Heart left ventricle (tissue), 16 donors: ENCODE measurements at places on chromosomes 5 and 9. TPM values are rescaled to one million over a fixed set of nuclear protein-coding genes. Genes with fewer than 3 reads are reported as not detected.

DNA sequence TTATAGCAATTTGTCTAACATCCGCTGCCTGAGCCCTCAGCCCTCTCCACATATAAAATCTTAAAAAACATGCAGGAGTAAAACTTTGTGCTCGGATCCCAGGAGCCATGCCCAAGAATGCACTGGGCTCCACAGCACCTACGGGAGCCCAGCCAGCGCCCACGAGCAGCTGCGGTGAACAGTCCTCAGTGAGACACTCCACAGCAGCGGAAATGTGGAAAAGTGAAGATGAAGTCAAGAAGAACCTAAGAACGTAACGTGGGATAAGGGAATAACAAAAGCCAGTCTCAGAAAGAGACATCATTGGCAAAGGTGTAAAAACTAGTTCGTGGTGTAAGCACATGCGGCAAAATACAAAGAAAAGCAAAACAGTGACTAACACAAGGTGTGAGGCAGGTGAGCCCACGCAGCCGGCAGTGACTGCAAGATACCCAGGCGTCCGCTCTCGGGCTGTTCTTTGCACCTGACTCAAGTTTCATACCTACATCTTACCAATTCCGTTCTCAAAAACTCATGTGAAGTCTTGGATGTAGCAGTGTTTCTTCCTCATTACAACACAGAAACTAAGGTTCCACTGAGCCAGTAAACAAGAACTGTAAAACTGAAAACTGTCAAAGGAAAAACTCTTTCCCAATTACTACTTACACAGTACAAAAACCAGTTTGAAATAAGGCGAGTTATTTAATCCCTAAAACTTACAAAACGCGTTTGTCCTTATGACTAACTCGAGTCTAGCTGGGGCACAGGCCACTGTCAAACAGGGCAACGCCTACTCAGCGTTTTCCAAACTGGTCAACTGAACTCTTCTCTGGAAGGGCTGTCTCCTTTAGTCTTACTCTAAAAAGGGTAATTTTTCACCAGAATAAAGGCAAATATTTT, 1.7 kb downstream of the CAMSAP1 start:
- no peak for DNase-seq
- peaks cover 36% of the 10 kb centered on the region for H3K4me1 ChIP-seq
- H3K27ac ChIP-seq, result peak overlapping the region; percentile 4
- no peaks in the 10 kb centered on the region for H3K27me3 ChIP-seq

DNA sequence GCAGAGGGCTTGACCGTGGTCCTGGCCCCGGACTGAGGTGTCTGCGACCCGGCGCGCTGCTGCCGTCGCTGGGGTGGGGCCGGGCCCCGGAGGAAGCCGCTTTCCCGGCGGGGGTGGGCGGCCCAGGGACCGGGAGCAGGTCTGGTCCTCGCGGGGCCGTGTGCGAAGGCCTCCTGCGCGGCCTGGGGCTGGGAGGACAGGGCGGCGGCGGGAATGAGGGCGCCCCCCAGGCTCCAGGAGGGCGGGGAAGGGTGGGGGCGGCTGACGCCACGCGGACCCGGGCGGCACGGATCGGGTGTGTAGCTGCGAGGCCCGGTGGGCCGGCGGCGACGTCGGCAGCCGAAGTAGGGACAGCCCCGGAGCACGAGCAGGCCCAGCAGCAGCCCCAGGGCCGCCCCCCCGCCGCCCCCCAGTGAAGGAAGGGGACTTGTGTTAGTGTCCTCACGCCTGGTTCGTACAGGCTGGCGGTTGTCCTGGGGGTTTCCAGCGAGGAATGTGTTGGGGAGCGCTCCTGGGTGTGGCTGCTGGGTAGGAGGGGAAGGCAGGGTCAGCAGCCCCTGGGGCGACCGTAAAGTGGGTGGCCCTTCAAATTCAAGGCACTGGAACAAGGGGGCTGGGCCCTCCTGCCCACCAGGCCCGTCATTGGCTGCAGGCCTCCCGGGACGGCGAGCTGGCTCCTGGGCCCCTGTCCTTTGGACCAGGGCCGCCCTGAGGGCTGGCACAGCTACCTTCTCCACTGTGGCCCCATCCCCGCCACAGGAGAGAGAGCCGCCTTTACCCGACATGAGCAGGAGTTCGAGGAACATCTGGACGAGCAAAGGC, 597 bp upstream of the TMEM250 start:
- no peaks in the 10 kb centered on the region for H3K27me3 ChIP-seq
- peaks cover 22% of the 10 kb centered on the region for H3K4me1 ChIP-seq
- H3K27ac ChIP-seq, result peak overlapping the region; percentile 92
- DNase-seq, result no peak
- peaks cover 17% of the 10 kb centered on the region for H3K36me3 ChIP-seq

DNA sequence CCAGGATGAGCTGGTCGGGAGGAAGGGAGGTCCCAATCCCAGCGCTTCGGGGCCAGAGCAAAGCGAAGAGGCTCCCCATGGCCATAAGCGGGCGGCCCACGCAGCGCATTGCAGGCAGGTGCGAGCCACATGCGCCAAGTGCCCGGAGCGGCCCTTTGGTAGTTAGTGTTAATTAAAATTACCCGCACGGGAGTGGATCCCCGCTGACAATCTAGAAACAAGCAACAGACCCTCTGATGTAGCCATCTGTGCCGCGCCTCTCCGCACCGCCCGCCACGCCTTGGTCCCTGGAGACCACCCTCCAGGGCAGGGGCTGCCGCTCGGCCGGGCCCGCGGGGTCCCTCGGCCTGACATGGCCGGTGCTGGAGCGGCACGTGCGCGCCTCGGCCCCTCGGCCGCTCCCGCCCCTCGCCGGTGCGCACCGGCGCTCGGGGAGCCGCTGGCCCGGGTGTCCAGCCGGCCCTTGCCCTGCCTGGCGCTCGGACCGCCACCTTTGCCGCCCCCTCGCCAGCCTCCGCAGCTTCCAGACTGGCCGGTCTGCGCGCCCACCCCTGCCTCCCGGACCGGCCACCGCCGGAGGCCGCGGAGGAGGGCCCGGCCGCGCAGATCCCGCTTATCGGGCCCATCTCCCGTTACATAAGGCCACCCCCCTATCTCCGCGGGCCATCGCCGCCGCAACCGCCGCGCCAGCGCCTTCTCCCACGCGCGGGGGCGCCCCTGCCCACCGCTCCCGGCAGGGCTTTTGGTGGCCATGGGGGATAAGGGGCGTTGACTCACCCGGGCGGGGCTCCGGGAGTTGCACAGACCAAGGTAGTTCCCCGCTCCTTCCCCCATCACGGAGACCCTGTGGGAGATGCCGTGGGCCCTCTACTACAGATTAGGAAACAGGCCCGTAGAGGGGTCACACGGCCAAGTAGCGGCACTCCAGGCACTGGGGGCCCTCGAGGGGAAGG, 1.9 kb upstream of the IL13 start:
- peaks cover 16% of the 10 kb centered on the region for H3K27me3 ChIP-seq
- H3K4me3 ChIP-seq, result peak overlapping the region; percentile 24
- H3K36me3 ChIP-seq, result no peaks in the 10 kb centered on the region
- H3K27ac ChIP-seq, result no peak overlapping the region

DNA sequence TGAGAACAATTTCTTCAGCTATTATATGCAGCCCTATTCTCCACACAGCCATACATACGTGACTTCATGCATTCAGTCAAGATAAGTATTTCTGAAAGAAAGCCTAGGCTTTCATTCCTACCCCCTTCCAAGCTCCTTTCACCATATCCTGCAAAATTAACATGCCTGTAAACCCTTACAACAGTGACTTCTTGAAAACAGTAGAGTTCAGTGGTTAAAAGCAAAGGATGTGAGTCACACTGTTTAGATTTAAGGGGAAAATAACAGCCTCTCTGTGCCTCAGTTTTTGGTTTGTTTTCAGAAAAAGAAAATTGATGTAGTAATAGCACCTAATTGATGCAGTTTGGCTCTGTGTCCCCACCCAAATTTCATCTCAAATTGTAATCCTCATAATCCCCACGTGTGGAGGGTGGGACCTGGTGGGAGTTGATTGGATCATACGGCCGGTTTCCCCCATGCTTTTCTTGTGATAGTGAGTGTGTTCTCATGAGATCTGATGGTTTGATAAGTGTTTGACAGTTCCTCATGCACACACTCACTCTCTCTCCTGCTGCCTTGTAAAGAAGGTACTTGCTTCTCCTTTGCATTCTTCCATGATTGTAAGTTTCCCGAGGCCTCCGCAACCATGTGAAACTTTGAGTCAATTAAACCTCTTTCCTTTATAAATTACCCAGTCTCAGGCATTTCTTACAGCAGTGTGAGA, 264.8 kb downstream of the CETN3 start:
- H3K36me3 ChIP-seq, result no peaks in the 10 kb centered on the region
- no peak overlapping the region for H3K4me3 ChIP-seq

- H3K4me3 ChIP-seq, result no peak overlapping the region
- H3K4me1 ChIP-seq, result no peaks in the 10 kb centered on the region
These were observed 108.8 kb upstream of the RAPGEF1 start for GRCh38 chr9:131848570-131849160.

GRCh38 chr9:114606597-114607207, 4.4 kb upstream of the TMEM268 start:
- H3K27ac ChIP-seq, result no peak overlapping the region
- DNase-seq, result peak; percentile 61
- peaks cover 21% of the 10 kb centered on the region for H3K4me1 ChIP-seq
- no peaks in the 10 kb centered on the region for H3K36me3 ChIP-seq

The TNFSF15 gene
- 0.07 TPM for total RNA-seq

- H3K27ac ChIP-seq, result no peak overlapping the region
- no peaks in the 10 kb centered on the region for H3K27me3 ChIP-seq
- no peak overlapping the region for H3K4me3 ChIP-seq
- peaks cover 16% of the 10 kb centered on the region for H3K36me3 ChIP-seq
- peak; percentile 38 for DNase-seq
These were observed 97.9 kb downstream of the CRB2 start for GRCh38 chr9:123453831-123454321.

The ACTL7B gene
- not detected for total RNA-seq

- no peak overlapping the region for H3K4me3 ChIP-seq
- no peak overlapping the region for H3K27ac ChIP-seq
- DNase-seq, result no peak
- H3K4me1 ChIP-seq, result peaks cover 19% of the 10 kb centered on the region
- no peaks in the 10 kb centered on the region for H3K27me3 ChIP-seq
These were observed 128.5 kb upstream of the CPEB4 start for GRCh38 chr5:173759691-173760090.

The PRELID2 gene
- 6.5 TPM for total RNA-seq

- no peak overlapping the region for H3K4me3 ChIP-seq
- H3K27me3 ChIP-seq, result no peaks in the 10 kb centered on the region
- H3K36me3 ChIP-seq, result no peaks in the 10 kb centered on the region
These were observed 45.4 kb downstream of the SEMA4D start for GRCh38 chr9:89452561-89452960.

The PPP3R2 gene
- not detected for total RNA-seq
